SK-N-SH treated with all-trans-retinoic acid at 6 μM for 48 hours (cell line): ENCODE measurements at places on chromosomes 2 and 18.

DNA sequence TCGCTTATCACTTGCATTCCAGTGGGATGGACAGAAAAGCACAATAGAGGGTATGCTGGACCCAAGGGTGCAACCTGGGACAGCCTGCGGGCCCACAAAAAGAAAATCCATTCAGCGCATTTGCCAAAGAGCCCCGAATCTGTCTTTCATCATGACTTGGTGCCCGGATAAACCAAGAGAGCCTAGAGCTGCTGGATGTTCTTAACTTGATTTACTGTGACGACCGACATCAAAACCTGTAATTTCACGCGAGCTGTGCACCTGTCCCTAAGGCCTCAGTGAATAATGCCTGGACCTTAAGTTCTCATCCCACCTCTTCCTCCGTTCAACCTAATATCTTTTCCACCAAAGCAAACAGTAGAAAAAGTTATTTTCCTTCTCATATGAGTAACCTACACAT, 115.5 kb upstream of the ACKR3 start:
- no peak for ATAC-seq

GRCh38 chr2:240793313-240794177, 26.5 kb downstream of the KIF1A start:
- ATAC-seq = no peak

DNA sequence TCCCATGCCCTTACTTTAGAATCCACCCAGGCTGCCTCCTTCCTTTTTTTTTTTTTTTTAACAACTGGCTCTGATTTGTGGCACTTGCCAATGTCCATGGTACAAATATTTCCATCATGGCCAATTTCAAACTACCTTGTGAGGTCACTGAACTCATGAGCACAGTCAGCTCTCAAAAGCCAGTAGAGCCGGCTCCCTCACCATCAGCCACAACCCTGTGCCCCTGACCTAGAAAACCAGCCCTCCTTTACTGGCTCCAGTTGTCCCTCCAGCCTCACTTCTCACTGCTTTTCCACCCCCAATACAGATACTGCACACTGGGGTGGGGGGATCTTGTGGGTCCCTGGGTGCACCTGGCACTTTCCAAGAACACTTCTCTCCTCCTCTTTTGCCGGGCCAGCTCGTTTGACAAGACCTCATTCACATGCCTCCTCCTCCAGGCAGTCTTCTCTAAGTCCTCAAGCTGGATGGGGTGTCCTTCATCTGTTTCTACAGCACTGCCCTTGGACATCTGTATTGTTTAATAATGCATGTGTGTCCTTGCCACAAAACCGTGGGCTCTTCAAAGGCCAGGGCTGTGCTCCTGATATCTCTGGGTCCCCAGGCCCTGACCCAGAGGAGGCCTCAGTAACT, 35.5 kb downstream of the SDC1 start:
- no peak for ATAC-seq

DNA sequence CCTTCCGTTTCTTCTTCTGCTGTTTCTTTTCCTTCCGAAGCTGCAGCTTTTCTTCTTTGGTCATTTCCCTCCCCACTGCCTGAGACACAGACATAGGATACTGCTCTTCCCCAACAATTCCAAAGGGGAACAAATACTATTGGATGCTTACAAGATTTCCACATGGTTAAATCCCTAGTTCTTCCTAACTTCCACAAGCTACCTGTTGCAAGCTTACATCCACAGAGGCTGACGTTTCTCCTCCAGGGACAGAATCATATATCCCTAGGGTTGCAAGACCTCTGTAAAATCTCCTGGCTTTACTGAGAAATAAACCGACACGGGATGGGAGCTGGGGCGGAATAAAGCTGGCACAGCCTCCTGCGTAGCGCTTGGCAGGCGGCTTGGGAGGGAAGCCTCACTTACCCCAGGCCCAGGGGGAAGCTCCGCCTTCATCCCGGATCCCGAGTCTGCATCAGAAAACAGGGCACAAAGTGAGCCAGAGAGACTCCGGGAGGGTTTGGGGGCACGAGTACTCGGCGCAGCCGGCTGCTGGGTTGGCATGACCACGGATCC, 590 bp downstream of the EIF2B4 start:
- ATAC-seq = peak; percentile 68

DNA sequence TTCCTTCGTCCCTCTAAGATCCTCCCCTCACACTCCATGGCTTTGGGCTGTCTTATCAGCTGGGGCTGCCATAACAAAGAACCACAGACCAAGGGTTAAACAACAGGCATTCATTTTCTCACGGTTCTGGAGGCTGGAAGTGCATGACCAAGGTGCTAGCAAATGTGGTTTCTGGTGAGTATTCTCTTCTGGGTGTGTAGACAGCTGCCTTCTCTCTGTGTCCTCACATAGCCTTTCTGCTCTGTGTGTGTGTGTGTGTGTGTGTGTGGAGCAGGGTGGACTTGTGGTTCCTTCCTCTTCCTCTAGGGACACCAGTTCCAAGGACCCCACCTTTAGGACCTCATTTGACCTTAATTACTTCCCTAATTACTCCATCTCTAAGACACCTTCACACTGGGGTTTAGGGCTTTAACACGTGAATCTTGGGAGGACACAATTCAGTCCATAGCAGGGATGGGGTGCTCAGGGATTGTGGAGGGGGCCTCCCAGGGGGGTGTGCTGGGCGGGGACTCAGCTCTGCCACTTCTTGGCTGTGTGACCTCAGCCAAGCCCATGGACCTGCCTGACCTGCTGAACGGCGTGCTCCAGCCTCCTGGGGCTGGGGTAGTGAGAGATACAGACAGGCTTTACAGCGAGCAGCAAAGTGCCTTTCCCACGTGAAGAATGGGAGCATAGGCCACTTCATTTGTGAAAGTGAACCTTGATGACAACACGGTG, 38.0 kb downstream of the ACKR3 start:
- ATAC-seq = no peak

GRCh38 chr2:108593547-108594098, 59.4 kb downstream of the LIMS1 start:
- ATAC-seq = peak; percentile 59

- ATAC-seq = no peak
These were observed 123.2 kb upstream of the BCL2L11 start for GRCh38 chr2:110997331-110998045.

- ATAC-seq = peak; percentile 23
These were observed 124.8 kb downstream of the AFF3 start for GRCh38 chr2:100017633-100018032.

GRCh38 chr2:190533968-190534309, 583 bp downstream of the NEMP2 start:
- no peak for ATAC-seq

GRCh38 chr18:45539491-45539891, 75.8 kb upstream of the SLC14A2 start:
- no peak for ATAC-seq

DNA sequence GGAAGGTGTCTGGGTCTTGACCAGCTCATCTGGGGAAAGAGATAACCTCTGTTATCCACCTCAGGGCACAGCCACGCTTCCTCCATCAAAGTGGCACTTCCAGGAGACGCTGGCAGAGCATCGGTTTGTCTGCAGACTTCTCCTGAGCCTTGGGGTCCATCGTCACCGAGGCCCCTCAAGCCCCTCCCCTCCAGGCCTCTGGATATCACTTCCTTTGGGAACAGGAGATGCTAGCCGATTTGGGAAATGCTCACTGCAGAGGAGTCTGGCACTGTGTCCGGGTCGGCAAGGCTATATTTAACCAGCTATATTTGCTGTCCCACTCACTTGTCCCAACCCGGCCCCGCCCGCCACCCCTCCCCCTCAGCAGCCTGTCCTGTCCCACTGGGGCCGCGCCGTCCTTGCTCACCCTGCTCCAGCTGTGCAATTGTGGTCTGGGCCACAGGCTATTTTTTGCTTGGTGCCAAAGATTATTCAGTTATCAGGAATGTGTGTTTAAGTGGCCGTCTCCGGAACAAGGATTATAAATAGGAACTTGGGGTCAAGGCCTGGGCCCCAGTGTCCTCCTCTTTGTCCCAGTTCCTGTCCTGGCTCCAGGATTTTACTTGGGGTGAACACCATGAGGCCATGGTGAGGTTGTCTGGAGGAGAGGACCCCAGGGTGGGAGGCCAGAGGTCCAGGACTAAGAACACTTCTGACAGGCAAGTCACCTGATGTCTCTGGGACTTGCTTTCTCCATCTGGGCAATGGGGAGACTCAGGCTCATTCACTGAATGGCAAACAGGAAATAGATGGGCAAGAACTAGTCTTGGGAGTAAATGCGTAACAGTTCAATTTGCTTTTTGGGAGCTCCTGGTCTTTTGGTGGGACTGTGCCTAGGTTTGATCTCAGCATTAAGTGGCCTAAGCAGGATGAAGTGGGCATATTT, 263.6 kb downstream of the DYSF start:
- ATAC-seq = peak; percentile 76

GRCh38 chr18:58051765-58052460, 7.9 kb downstream of the NEDD4L start:
- ATAC-seq = peak; percentile 85

DNA sequence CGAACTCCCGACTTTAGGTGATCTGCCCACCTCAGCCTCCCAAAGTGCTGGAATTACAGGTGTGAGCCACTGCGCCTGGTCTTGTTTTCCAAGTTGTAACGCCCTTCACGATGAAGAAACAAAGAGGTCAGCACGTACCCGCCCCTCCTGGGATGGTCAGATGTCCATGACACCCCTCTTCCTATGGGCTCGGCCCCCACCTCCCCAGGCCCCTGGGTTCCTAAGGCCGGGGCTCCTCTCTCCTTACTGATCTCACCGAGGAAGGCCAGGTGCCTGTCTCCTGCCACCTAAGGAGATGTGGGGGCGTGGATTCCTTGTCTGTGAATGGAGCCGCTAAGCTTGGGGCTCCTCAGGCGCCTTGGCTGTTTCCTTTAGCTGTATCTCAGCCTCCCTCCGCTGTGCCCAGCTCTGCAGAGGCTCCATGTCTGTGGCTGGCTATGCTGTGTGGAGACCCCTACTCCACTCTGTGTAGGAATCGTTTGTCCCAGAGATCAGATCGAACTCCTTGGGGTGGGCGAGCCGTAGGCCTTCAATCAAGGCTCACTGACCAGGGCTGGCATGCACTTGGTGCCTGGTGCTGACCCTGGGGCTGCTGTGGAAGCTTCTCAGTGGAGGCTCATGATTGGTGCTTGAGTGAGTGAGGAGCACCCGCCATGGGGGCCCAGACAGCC, 8.8 kb downstream of the COLEC11 start:
- no peak; the same call in 2 of the 3 replicates for ATAC-seq

- no peak for ATAC-seq
These were observed 227.3 kb upstream of the TANK start for GRCh38 chr2:160932960-160933359.

- no peak for ATAC-seq
These were observed 5.4 kb downstream of the ITSN2 start for GRCh38 chr2:24354957-24355356.

GRCh38 chr2:157508676-157509075, 64.8 kb upstream of the CYTIP start:
- ATAC-seq = no peak

- no peak for ATAC-seq
These were observed 1.4 kb downstream of the VRK2 start for GRCh38 chr2:58047961-58048360.

DNA sequence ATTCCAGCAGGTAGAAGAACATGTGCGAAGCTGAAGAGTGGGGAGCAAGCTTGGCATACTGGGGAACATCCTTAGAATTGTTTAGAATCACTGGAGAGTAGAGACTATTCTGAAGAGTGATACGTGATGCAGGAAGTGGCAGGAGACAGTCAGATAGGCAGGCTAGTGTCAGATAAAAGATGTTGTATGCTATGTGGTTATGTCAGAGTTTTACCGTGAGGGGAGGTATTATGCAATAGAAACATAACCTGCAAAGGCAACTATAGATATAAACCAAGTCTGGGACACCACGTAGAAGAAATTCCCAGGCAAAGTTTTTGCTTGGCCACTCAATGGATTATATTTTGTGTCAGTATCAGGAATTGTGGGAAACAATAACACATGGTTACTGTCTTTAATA, 62.0 kb upstream of the ZSWIM2 start:
- no peak for ATAC-seq

- no peak for ATAC-seq
These were observed 27.4 kb downstream of the HS6ST1 start for GRCh38 chr2:128291161-128291843.

DNA sequence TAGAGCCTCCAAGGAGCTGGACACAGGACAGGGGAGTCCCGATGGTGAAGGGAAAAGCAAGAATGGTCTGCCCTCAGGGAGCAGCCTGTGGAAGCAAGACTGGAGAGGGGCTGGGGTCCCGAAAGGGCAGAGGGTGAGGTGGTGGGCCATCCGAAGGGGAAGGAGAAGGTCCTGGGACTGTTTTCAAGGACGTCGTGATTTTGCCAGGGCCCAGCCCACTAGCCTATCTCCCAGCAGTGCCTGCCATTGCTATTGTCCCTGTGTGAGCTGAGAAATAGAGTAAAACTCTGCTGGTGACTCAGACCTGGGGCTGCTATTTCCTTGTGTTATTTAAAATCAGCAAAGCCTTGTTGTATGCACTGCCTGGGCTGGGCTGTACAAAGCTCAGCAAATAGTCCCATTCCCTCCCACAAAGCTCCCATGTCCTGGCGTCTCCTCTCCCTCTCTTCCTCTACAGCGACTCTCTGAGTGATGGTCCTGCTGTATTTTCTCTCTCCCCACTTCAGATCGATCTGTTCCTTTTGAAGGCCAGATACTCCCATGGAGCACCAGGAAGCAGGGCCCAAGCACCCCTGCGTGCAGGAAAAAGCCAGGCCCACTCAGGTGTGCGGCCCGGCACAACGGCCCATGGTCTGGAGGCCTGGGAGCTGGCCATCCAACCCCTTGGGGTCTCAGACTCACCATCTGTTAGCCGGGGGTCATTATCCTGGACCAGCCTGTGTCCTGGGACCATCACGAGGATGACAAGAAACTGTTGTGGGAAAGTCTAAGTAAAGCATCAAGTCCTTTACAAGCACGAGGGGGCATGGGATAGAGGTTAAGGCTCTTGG, 65.0 kb upstream of the OTOF start:
- no peak for ATAC-seq

- ATAC-seq = no peak
These were observed 135.1 kb upstream of the ID2 start for GRCh38 chr2:8546612-8547283.

DNA sequence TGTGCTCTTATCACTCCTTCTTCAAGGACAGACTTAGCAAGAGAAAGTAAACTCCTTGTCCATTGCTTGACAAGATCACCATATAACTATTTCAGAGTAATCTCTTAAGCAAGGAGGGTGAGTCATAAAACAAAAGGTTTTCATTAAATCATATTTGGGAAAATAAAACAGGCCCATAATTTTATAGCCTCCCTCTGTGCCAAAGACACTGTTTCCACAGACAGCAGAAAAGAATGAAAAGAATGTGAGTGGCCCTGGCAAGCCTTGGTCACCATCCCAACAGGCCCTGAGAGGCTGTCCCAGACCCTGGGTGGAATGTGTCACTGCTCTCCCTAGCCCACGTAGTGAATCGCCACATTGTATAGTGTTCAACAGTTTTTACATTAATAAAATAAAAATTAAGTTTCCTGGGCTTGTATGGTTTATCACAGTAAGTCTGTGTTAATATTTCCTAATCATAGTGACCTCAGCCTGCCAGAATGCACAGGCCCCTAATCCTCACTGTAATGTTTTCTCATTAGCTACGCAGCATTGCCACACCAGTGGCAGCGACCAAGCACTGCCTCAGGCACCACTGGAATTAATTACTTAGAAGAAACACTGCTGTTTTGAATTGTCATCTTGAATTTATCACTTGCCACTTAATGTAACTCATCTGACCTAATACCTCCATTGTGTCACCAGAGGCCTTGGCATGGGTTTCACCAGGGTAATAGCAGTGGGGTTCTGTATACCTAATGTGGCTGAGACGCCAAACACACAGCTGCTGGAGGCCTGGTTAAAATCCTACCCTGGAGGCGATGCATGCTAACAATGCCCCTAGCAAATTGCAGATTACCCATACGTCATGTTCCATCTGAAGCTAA, 401.9 kb downstream of the LNPK start:
- peak; percentile 86 for ATAC-seq
